CD4-positive, alpha-beta T cell treated with Interleukin-21 for 1 hour (primary cell): ENCODE measurements at places on chromosomes 12 and 14.

DNA sequence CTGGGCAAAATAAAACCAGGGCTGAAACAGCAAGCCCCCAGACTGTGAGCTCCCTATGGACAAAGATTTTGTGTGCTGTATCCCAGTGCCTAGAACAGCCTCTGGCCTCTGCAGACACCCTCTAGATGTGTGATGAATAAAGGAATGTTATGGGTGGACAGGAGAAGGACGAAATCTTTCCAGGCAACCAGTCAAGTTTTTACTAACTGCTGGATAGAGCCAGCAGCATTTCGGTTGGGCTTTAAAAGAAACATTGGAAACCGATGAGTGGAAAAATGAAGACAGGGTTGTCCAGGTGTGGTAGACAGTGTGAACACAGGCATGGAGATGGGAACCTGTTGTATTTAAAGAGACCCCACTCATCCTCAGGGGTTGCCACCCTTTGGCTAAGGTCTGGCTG is 4.0 kb downstream of the CHGA start:
- no peak for DNase-seq

DNA sequence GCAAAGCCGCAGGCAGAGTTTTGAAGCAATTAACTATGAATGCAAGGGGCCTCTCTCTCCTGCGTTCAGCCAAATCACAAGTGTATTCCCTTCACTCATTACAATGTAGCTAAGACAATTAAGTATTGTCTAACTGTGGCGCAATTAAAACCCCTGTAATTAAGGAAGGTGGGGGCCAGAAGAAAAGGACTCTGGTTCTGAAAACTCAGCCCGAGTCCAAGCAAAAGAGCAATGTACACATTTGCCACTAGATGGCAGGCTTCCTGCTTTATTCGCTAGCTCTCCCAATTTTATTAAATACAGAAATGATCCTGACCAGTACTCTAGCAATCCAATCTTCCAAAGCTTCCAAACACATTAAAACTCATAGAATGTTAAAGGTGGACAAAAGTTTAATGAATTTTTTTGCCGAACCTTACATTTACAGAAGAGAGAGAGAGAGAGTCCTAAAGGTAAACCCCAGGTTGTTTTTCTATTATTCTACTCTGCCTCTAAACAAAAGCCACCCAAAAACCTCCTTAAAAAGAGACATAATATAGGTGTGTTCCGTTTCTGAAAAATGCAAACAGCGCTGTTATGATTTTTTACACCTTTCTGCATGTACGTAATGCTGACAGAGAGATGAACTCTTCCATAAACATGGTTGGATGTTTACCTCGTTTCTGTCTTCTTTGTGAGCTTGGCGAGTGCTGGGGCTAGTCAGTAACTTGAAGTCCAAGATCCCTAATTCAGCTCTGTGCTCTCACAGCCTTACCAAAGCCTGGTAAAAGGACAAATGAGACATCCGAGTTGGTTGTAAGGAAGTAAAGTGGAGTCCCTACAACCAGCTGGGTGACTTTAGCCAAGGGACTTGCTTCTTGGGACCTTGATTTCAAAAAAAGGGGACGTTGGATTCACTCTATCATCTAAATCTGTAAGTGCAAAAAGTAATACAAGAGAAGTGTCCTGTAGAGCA is 50.9 kb upstream of the VASH1 start:
- DNase-seq, result peak; percentile 47

DNA sequence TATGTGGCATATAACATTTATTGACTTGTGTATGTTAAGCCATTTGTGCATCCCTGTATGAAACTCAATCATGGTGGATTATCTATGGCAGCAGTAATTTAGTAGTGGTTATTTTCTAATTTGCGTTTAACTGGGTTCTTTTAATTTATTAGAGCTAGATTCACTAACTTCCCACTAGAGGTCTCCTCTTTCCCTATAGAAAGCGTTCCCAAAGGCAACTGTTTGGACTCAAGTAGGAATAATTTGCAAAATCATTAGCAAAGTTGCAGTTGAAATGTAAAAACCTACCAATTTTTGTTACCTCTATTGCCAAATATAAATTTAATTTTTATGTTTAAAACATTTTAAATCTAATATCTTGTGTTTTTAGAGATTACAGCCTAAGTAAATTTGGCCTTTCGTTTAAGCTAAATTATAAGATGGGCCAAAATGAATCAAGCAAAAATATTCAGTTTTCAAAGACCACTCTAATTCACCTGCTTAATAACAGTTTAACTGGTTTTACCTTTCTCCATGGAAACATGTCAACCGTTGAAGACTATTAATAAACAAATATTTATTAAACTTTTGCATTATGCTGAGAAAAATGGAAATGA is 6.0 kb downstream of the DMAC2L start:
- peak; percentile 36 for DNase-seq

- no peak for DNase-seq
These were observed 144.6 kb downstream of the TPH2 start for GRCh38 chr12:72082986-72083820.

DNA sequence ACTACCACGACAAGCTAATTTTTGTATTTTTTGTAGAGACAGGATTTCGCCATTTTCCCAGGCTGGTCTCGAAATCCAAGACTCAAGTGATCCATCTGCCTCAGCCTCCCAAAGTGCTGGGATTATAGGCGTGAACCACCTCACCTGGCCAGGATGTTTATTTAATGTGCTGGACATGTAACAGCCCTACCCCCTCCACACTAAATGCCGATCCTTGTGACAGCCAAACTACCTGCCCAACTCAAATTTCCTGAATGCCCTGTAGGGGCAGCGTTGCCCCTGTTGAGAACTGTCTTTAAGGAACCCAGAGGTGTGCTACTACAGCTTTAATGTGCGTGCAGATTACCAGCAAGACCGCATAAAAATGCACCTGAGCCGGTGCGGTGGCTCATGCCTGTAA is 48.1 kb downstream of the KCNK13 start:
- DNase-seq, result no peak

GRCh38 chr12:85632390-85632789 is 203.8 kb downstream of the RASSF9 start:
- no peak for DNase-seq
